Activated naive CD4-positive, alpha-beta T cell treated with anti-CD3 and anti-CD28 coated beads for 36 hours (primary cell): ENCODE measurements at places on chromosomes 5 and 9.
A peak's percentile ranks its signal among the peaks of the same experiment; 100 is the strongest.

DNA sequence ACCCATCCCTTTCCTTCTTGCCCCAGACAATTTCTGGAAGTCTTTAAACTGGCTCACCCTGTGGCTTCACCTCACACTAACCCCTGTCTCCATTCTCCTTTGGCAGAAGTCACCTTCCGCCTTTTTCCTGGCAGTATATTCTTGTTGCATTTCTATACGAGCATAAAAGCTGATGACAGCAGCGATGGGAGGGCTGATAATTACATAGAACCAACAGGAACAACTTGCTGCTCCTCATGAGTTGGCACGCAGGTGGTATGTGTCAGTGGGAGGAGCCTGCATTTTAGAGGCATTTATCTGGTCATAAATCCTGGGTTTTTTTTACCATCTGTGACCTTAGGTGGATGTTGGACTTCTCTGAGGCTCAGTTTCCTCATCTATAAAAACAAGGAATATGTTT is 61.4 kb upstream of the CKMT2 start:
- DNase-seq: no peak

DNA sequence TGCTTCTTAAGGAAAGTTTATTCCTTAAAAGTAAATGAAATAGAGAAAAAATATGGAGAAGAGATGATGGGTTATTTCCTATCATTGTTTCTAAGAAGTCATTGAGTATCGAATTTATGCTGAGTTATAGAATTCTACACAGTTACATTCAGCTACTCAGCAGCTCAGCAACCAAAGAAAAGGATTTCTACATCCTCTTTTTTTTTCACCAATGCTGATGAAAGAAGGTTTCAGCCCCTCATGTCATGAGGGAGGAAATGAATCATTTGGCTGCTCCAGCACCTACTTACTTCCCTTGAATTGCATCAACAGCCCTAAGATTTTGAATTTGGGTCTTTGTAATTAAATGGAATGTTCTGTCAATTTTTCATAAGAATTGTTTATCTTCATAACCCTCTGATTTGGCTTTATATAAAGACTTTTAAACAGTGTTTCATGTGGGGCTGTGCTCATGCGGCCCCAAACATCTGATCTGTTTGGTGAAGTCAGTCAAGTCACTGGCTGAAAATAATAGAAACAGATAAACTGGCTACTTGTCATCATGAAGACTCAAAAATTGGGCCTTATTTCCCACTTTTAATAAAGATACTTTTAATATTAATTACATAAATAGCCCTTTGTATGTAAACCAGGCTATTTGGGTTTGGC is 18.5 kb upstream of the SNX2 start:
- DNase-seq: no peak

GRCh38 chr5:141570655-141571054 is 48.1 kb downstream of the DIAPH1 start:
- DNase-seq: no peak

DNA sequence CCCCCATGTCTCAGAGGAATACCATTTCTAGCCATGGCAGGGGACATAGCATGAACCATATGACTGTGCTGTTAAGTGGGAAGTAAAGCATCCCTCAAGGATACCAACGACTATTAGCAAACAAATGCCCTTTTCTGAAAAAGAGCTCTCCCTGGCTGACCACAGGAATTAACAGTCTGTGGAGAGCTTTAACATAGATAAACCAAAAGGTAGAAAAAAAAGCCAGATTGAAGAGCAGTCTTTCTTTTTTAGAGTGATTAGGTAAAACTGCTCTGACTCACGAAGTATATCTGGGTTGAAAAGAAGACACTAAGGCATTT is 532.7 kb upstream of the DMAC1 start:
- DNase-seq: no peak

DNA sequence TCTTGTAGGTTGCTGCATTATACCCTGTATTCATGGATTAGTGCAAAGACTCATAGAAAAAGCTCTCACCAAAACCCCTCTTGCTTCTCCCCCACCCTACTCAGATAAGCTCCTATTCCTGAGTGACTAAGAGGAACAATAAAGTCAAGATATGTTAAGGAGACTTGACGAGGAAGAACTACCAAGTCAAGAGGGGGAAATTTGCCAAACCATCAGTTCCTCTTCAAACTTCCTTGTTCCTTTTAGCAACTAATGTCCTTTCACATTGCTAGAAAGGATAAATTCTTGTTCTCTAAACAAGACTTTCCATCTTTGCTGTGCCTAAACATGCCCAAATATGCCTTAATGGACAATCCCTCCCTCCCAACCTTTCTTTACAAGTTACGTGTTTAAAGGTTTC is 27.0 kb downstream of the CNOT8 start:
- no peak for DNase-seq

GRCh38 chr5:89313804-89314588 is 431.0 kb upstream of the MEF2C start:
- DNase-seq: peak; percentile 5

- DNase-seq: no peak
Observed at GRCh38 chr5:94784536-94785505, 166.4 kb downstream of the SLF1 start.

DNA sequence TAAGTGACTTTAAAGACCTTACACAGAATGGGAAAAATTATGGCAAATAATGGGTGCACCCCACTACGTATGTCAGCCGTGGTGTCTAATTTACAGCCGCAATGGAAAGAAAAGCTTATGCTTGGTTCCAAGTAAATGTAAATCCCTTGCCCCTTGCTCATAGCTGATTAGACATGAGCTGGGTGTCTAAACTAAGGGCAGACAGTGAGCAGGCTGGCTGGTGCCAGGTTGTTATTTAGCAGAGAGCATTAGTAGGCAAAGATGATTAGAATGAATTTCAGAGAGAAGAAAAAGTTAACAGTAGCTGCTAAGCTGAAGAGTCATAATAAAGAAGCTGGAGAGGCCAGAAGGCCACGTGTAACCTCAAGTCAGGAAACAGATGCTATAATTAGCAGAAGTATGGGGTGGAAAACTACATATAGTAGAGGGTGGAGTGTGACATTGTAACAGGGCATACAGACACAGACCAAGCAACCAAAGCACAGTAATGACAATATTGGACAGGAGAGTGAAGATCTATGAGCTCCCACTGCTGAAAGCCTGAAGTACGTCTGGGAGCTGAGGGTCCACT is 257.7 kb downstream of the MCTP1 start:
- no peak for DNase-seq

GRCh38 chr5:33136785-33137184 is 304.0 kb upstream of the TARS1 start:
- DNase-seq: no peak

DNA sequence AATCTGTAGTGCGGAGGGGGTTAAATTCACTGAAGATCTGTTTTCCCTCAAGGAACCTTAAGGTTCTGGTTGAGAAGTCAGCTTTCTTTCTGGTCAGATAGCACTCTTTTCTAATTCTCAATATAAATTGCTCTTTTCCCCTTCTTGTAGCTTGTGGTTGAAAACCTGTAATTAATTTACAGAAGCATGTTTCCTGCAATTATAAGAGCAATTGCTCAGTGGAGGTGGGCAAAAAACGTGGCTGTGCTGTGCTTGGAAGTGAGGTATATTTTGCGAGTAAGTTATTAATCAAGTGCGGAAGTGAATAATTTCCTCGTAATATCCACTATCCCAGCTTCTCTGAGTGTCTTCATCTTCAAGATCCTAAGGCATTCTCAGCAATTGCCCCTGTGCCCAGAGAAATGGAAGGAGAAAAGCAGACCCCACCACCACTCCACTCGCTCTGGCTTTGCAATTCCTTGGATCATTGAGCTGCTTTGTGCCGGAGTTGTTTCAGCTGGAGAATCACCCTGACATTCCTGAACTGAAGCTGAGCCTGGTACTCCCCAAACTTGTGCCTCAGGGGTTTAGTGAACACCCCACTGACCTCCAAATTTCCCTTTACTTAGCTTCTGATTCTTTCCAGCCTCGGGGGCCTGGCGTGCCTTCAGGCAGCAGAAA is 140.6 kb downstream of the LRRC70 start:
- DNase-seq: no peak

DNA sequence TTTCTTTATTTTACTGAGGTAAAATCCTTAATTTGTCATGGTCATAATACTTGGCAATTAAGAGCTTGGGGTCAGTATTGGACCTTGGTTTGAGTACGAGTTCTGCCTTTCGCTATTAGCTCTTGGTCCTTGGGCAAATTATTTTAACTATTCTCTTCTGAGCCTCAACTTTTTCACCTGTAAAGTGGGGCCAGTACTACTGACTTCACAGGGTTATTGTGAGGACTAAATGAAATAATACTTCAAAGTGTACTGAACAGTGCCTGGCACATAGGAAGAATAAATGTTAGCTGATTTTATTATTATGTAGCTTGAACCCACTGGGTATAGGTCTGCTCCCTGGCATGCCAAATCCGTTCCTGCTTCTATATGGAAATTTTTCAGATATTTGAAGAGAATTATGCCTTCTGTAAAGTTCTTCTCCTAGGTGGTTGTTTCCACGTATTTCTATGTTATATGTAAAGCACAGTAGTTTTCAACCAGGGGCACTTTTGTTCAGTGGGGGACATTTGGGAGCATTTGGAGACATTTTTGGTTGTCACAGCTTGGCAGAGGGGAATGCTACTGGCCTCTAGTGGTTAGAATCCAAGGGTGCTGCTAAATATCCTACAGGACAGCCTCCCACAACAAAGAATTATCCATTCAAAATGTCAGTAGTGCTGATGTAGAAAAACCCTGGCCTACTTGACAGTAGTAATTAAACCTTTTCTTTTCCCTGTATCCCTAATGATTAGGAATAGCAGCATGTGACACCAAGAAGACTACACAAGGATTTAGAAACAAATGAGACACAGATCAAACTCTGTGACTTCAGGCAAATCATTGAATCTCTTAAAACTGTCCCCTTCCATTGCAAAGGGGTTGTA is 4.5 kb downstream of the RCL1 start:
- peak; percentile 42 for DNase-seq

DNA sequence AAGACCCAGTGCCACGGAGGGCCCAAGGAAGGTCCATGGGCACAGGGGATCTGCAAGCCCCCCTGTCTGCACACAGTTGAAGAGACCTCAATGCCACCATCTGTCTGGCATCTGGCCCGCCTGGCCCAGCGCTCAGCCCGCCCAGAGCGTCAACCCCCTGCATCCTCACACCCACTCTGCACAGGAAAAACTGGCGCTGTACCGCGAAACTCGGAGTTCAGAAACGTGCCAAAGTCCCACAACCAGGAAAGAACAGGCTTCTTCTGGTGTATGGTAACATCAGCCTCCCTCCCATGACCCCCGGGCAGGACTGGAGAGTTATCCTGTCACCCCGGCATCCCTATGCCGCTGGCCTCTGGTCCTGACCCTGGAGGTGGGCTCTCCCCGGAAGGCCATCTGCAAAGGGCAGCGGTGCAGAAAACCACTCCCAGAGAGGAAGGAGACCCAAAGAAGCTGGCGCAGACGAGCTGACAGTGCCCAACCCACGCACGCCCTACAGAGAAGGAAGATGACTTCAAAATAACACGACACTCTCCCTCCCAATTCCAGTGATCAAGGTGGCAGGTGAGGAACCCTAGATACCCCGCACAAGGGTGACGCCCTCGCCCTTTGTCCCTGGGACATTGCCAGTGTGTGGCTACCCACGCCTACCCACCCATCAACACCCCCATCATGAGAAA is 18.9 kb downstream of the VAV2 start:
- no peak for DNase-seq

DNA sequence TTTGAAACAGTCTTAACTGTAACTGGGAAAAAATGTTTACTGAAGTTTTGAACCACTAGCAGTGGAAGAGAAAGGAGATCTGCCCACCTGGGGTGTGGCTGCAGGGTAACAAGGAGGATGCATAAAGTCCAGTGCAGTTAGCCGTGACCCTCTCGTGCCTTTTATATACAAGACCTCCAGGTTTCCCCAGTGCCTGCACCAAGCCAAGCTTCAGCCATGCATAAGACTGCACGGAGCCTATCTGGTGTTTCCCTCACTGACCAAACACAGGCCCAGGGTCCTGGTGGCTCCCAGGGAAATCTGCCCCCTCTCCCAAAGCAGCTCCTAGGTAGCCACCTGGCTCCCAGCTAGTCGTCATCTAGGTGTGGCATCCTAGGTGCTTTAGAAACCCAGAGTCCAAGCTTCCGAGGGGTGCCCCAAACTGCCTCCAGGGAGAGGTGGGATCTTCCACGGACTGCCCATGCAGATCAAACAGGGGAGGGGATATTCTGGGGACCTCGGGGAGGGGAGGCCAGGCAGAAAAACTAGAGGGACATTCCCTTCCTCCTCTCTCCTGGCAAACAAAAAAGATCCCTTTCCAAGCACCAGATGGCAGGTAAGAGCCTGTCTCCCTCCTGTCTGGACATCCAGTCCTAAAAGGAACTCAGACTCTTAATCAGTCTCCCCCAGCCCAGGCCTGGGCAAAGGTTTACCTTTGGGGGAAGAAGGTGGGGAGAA is 2.7 kb downstream of the SHB start:
- DNase-seq: no peak

DNA sequence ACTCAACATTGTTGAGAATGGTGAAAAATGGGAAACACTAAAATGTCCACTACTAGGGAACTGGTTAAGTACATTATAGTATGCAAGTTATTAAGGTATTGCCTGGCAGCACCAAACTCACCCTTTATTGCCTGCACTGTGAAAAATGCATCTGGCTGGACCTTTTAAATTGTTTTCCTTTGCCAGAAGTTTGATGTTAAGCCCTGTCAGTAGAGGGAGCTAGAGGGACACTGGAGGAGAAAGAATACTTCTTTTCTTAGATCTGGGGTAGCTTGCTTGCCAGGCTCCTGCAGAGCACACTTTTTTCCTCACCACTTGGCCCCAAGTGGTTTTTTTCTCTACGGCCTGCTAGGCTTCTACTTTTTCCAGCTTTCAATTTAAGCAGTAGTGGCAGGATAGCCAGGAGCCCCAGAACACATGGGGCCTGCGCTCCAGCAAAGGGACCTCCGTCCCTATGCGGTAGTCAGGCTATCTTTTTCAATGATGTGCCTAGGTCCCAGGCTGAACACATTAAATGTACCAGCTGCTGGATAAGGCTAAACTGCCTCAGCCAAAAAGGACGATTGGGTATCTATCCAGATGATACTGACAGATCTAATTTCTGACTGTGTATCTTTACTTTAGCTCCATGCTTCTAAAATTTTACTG is 8.0 kb upstream of the HABP4 start:
- DNase-seq: peak; percentile 27

DNA sequence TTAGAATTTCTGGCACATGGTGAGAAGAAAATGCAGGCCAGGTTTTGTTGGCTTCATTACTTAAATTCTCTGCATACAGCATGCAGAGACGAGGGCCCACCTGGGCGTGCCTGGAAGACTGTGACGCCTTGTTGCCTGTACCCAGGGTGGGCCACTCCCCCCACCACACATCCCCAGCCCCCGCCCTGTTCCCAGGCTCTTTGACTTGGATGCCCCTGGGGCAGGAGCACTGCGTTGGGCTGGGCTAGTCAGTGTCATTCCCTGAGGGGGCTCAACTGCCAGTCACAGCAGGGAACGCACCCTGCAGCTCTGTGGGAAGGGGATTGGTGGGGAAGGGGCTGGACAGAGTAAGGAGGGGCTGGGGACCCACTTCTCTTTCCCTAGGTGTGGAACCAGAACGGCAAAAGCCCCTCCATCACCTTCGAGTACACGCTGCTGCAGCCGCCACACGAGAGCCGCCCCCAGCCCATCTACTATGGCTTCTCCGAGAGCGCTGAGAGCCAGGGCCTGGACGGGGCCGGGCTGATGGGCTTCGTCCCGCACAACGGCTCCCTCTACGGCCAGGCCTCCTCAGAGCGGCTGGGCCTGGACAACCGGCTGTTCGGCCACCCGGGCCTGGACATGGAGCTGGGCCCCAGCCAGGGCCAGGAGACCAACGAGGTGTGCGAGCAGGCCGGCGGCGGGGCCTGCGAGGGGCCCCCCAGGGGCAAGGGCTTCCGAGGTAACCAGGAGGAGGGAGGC is 19.6 kb downstream of the ADAMTSL2 start:
- DNase-seq: no peak
